AG09319 (cell line): ENCODE measurements at places on chromosomes 2 and 18.
A peak's percentile ranks its signal among the peaks of the same experiment; 100 is the strongest.

- DNase-seq = no peak
Measured at GRCh38 chr2:126303113-126303512, 352.8 kb upstream of the GYPC start.

DNA sequence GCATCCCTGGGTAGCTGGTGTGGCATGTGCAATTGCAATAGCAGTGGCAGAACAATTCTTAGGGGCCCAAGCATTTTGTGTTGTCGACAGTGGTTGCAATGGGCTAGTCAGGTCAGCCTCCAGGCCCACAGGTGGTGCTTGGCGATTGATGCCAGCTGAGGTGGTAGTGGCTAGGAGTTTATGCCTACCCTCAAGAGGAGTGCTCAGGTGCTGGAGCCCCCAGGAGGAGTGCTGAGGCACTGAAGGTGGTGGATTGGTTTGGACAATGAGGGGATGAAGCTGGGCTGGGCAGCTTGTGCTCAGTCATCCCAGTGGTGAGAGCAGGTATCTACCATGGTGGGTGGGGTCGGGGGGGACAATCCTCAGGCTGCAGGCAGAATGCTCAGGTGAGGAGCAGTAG lies 877.9 kb upstream of the TMEFF2 start:
- DNase-seq = no peak

DNA sequence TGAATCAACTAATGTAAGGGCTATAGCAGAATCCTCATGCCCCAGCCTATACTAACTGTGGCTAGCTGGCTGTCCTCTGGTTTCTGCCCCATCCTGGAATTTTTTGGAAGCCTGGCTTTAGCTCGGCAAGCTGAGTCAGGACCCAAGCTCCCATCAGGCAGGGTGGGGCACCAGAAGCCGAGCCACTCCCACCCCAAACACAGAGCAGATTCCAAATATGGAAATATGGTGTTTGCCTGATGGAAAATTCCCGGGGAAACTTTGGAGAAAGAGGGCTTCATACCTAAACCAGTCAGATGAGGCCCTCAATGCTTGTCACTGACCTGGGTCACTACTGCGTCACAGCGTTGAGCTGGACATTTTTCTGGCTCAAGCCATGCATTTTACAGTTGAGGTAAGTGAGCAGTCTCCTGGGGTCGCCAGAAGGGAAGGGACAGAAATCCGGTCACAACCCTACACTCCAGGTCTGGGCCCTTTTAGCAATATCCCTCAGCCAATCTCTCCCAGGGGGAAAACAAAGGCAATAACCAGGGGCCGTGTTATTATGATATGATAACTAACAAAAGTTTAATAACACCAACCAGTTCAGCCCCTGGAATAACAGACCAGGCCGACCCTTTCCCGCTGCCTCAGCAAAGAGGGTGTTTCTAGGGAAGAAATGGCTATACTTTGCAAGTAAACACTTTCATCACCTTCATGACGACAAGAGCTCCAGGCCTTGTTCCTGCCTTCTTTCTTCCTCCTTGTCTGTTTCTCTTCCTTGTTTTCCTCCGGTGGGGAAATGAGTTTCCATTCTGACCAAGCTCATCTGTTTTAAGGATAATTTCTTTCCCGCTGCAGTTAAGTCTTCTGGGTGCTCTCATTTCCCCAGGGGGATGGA lies 37.7 kb downstream of the PSD4 start:
- peak; percentile 37 for DNase-seq

- DNase-seq = no peak
Measured at GRCh38 chr2:234764372-234764771, 187.4 kb upstream of the SH3BP4 start.

DNA sequence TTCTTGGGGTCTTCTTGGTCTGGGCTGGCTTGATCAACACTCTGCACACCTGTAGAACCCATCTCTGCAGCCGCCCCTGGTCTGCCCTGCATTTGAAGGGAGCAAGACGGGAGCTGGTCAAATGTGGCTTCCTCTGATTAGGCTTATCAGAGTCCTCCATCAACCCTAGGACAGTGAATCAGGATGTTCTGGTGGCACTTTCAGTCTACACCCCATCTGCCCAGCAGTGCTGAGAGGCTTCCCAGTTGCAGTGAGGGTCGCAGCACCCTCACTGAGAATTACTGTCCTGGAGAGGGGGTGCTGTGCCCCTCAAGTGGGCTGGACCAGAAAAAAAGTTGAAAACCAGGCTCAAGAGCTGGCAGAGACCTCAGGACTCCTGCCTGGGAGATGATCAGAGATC lies 152.9 kb downstream of the DYSF start:
- DNase-seq = no peak

GRCh38 chr2:160695402-160696086 lies 201.9 kb upstream of the RBMS1 start:
- DNase-seq = no peak

GRCh38 chr2:235416858-235417499 lies 76.9 kb upstream of the AGAP1 start:
- DNase-seq = no peak

GRCh38 chr2:187617905-187618304 lies 63.7 kb upstream of the TFPI start:
- no peak for DNase-seq

DNA sequence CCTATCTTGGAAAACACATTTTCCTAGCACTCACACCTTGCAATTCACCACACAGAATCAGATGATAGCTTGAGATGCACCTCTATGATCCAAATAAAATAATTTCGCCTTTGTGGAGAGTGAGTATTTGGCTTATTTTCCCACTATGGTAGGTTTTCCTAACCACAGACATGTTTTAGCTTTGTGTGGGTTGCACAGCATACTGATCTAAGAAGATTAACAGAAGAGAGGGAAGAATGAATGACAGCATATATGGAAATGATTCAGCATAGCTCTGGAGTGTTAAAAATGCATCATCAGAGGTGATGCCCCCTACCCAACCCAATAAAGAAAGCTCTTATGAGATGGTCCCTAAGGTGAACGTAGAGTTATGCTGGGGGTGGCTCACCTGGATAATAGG lies 72.5 kb downstream of the GCA start:
- DNase-seq = no peak

DNA sequence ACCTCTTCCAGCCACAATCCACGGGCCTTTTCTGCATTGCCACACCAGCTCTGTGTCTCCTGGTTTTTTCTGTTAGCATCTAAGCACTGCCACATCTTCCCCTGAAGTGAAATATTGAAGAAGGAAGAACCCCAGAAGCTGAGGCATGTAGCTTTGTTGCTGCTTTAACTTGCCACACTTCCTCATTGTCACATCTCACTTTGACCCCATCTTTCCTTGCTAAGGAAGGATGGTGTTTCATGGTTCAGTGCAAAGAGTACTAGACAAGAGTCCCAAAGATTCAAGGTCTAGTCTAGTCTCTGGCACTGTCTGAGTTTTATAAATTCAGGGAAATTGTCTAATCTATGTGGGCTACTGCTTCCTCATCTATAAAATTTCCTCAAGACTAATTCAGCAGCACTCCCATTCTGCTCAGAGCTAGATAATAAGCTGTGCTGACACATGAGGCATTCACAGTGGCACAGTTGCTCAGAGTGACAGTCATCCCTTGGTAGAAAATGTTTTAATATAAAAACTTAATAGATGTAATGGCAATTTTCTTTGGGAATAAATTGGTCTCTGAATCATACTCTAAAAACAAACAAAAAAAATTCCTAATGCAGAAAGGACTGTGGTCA lies 483.0 kb upstream of the ID2 start:
- DNase-seq = no peak

DNA sequence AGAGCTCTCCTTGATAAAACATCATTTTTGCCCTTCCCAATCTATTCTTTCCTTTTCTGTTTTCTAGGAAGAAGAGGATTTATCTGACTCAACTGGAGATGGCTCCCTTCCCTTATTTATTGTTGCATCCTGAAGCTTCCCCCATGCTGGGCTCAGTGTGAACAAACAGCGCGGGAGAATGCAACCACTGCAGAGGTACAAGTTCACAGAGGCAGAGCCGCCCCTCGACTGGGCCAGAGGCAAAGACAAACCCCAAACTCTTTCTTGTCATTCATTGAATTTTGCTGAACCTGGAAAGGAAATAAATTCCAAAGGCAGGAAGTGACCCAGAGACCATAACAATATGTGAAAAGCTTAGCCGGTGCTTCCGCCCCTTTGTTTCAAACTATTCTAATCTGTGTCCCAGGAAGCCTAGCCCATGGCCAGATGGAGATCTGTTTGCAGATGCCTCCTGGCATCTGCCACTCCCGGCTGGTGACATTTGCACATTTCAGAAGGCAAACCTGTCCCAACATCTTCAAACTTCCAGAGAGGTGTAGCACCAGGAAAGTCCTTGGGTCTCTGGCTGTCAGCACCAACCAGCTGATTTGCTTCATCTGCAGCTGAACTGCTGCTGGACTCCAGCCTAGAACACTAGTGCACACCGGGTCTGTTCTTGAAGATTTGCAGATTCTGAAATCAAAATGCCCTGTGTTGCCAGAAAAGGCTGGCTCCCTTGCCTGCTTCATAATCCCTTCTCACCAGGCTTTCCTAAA lies 79.4 kb upstream of the MAP4K3 start:
- DNase-seq = no peak

GRCh38 chr2:235641956-235642355 lies 148.1 kb downstream of the AGAP1 start:
- DNase-seq = no peak

DNA sequence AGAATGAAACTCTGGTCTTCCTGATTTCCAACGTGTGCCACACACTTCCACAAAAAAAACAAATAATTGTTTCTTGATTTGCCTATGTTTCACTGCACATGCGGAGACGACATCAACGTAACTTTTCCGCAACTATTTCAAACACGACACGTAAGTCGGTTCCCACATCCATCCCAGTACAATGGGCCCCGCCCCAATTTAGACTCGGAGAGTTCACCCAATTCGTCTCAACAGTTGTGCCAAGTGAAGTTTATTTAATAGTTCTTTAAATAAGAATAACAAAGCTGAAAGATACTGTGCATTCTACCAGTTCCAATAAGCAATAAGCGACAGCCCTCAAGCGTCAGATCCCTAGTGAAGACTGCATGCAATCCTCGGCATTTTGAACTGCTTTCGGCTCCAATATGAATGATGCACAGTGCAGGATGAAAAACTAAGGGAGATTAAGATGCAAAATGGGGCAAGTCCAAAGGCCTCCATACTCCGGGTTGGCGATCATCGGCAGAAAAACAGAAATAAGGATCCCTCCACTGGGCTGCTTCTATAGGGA lies 664 bp downstream of the CCT4 start:
- DNase-seq = no peak

- no peak for DNase-seq
Measured at GRCh38 chr2:98016908-98017670, 21.3 kb upstream of the TMEM131 start.

GRCh38 chr2:218694405-218695145 lies 16.1 kb upstream of the TTLL4 start:
- DNase-seq = no peak

GRCh38 chr2:241842620-241843211 lies 16.0 kb downstream of the PDCD1 start:
- DNase-seq = no peak

- peak; percentile 60 for DNase-seq
Measured at GRCh38 chr18:67359873-67360838, 156.4 kb downstream of the DSEL start.

DNA sequence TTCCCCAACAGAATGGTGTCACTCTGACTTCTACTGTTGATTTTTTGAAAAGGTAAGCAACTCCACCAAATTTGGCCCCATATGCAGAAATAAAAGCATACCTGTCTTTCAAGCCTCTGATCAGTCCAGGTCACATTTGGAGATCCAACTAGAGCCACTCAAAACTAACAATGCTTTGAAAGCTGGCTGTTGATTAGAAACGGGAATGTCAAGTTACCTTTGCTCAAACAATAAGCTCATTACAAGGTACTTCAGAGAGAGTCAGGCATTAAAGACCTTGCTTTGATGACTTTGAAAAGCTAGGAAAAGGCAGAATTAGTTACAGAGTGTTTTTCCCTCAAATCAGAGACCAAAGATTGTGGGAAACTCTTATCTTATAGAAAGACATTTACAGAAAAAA lies 4.8 kb upstream of the IHH start:
- DNase-seq = no peak

DNA sequence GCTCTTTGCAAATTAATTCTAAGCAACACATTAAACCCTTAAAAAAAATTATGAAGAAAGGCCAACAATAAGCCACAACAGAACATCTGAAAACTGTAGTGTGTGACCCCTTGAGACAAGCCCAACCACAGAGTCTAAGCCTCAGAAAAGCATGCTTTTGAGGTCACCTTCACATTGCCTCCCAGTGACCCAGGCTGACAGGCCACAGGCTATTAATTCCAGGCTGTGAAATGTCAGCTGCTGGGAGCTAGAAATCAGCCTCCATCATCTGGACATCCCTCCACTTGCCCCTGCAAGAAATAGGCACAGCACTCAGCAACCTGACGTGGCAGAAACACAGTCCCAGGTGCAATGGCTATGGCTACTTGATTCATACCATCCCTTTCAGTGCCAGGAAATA lies 179.4 kb upstream of the ZFP36L2 start:
- DNase-seq = no peak

DNA sequence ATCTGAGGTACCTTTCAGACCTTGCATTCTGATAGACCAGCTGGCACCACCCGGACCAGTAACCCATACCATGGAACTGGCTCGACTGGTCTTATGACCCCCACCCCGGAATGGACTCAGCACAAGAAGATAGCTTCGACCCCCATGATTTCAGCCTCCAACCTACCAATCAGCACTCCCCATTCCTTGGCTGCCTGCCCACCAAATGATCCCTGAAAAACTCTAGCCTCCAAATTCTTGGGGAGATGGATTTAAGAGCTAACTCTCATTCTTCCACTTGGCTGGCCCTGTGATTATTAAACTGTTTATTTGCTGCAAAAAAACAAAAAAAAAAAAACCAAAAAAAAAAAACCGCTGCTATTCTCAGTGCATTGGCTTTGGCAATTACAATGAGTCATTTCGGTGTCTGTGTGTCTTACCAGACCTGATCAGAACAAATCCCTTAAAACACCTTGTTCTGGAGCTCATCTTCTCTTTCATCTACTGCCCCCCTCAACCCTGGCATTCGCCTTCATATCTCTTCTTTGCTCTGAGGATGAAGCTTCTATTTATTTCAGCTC lies 60.1 kb upstream of the KIF5C start:
- no peak for DNase-seq

GRCh38 chr2:180962727-180963314 lies 17.6 kb upstream of the UBE2E3 start:
- no peak for DNase-seq

- no peak for DNase-seq
Measured at GRCh38 chr2:49914281-49914680, 760.0 kb upstream of the FSHR start.

GRCh38 chr2:121412349-121412748 lies 118.3 kb upstream of the RNU4ATAC start:
- DNase-seq = no peak

DNA sequence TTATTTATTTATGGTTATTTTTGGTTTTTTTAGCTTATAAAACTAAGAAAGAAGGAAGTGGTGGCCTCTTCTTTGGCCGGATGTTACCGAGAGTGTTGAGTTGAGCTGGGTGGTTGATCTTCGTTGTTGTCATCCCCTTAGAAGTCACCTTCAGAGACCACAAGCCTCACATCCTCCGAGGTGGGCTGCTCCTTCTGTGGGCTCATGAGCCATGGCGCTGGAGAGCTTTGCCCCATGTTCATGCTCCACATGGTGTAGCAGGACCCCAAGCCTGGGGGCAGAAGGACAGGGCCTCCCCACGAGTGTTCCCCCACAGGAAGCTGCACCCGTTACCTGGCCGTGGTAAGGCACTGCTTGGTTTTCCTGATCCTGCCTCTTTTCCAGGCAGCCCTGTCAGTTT lies 23.4 kb downstream of the SNTG2 start:
- no peak for DNase-seq
